ENCODE measurements at places on chromosomes 11 and 22.

DNA sequence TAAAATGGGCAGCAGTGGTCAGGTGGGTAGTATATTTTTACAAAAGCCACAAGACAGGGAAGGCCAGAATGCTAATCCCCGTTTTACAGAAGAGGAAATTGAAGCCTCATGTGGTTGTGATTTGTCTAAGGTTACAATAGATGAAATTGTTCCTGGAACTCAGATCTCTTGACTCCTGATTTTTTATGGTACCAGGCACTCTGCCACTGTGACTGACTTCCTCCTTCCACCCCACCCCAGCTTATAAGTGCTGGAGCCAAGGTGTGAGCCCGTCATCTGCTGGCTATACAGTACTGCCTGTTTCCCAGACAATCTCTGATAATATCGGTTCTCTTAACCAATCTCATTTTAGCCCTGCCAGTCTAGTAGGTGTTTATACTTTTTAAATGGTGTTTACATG, 1.9 kb downstream of the SLC5A1 start:
- no peak for DNase-seq

- DNase-seq: no peak
These were observed 3.8 kb upstream of the TUT1 start for GRCh38 chr11:62595124-62595523.

DNA sequence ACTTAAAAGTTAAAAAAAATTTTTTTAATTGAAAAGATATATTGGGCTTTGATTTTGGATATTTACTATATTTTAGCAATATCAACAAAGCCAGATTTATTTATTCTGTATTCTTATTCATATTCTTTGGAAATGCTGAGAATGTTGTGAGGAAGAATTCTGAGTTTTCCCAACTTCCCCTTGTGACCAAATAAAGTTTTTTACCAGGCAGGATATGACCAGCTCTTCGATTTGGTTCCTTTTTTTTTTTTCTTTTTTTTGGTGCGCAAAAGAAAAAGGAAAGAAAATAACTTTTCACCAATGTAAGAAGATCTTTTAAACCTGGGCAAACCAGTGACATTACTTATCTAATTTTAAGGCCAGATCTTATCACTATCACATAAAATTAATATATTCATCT, 12.9 kb downstream of the TCP11L1 start:
- no peak for DNase-seq

GRCh38 chr22:35896111-35896705, 132.4 kb downstream of the RBFOX2 start:
- no peak for DNase-seq

GRCh38 chr11:17887779-17888178, 125.1 kb downstream of the SERGEF start:
- no peak for DNase-seq

- no peak for DNase-seq
These were observed 16.9 kb downstream of the IL17RA start for GRCh38 chr22:17101475-17102296.

GRCh38 chr11:93573184-93573583, 30.0 kb upstream of the SMCO4 start:
- no peak for DNase-seq

GRCh38 chr11:115065830-115066664, 387.7 kb downstream of the NXPE2 start:
- DNase-seq: no peak

GRCh38 chr11:125941267-125941618, 4.6 kb upstream of the VSIG10L2 start:
- DNase-seq: no peak

DNA sequence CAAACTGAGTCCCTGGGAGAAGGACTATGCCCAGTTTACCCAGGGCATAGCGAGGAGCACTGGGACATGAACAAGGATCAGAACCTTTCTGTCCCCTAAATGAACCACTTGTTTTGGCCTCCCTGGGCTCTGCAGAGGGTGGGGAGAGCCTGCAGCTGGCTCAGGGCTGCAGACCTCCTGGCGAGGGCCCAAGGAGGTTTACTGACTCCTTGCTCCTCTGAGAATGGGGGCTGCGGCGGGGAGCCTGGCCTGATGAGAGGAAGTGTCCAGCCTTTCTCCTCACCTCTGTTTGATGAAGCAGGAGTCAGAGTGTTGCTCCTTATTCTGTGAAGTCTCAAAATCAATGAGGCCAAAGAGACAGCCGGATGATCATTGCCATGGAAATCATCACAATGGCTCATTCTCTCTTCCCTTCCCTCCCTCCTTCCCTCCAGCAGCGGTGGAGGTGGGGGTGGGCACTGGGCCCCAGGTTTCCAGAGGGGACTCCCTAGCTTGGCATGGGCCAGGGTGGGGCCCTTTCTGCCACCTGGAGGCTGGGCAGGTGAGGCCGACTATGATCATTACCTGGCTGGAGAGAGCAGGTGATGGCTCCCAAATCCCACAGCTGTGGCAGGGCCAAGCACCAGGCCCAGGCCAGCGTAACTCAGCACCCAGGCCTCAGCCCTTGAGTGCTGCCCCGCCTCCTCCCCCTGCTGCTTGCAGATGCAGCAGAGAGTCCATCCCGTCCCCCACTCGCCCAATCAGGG, 169.7 kb downstream of the CEP164 start:
- DNase-seq: no peak

- DNase-seq: no peak
These were observed 566 bp downstream of the INTS4 start for GRCh38 chr11:77993902-77994301.

DNA sequence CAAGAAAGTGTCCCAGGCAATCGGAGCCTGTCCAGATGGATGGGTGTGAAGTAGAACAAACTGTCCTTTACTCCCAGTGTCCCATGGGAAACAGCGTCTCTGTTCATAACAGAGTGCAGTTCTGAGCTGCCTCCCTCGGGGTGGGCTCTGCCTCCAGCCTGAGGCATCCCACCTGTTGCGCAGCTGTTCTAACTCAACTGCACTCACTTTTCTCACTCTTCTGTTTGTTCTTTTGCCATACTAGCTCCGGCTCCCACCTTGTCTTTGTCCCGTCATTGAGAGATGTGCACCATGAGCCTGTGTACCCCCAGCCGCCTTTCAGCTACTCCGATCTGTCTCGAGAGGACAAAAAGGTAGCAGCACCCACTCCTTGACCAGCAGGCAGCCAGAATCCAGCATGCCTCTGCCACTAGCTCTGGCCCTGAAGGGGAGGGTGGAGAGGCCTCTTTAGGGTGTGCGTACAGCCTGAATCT, 20.7 kb upstream of the CDC42EP2 start:
- DNase-seq: no peak

DNA sequence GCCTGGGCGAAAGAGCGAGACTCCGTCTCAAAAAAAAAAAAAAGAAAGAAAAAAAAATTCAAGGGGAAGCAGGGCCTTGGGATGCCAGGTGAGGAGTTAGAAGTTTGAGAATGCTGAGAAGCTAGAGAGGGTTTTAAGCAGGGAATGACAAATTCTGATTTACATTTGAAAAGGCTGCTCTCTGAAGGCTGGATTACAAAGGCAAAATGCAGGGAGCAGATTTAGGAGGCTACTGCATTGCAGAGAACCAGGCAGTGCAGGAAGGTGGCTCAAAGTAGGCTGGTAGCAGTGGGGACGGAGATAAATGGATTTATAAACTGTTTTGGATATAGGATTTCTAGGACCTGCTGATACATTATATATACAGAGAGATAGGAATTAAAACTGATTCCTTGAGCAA, 66.6 kb downstream of the KCNC1 start:
- no peak for DNase-seq

- no peak for DNase-seq
These were observed 129.3 kb upstream of the B3GAT1 start for GRCh38 chr11:134541355-134541754.

GRCh38 chr11:106601684-106602297, 416.5 kb downstream of the GUCY1A2 start:
- DNase-seq: no peak

DNA sequence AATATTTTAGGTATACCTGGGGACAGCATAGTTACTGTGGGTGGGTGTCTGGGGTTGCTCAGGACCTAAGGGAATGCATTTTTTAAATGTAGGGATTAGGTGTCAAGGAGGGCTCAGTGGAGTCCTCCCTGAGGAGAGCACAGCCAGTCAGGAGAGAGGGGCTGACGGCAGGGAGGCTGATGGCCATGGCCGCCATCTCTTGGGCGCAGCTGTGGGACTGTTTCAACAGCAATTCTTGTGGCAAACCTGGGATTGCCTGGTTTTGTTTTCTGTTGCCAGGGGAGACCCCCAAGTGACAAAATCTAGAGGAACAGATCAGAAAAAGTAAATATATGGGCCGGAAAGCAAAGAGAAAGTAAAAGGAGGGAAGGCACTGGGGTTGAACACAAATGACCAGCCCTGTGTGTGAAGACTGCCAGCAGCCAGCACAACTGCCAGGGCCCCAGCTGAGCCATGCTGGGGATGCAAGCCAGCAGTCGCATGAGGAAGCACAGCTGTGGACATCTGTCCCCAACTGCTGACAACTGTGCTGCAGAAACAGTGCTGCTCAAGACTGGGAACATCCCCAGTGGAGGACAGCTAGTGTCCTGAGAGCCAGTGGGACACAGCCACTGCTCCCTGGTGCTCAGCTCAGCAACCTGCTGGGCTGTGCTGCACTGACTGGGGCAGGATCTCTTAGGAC, 10.5 kb downstream of the MIF start:
- DNase-seq: no peak

- DNase-seq: no peak
These were observed 54.2 kb downstream of the CNTF start for GRCh38 chr11:58676563-58677135.

- DNase-seq: no peak
These were observed 18.9 kb upstream of the IL17REL start for GRCh38 chr22:50031189-50032091.

DNA sequence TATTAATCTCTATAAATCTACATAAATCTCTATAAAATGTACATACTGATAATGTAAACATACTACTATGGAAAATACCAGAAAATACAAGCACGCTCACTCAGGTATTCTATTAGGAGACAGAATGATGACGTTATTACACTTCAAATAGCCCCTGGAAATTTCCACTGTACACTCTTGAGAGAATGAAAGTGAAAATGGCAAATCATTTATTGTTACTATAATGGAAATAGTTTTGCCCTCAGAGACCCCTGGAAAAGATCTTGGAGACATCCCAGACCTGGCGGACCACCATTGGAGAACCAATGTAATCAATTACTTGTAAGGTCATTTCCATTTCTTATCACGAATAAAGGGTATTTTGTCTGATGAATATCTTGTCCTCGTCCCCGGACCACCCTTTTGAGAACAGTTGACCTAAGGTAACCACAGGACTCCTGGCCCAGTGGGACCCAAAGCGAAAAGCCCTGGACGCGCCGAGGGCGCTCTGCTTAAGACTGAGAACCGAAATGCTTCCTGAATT, 509 bp upstream of the PRRG4 start:
- DNase-seq: no peak

DNA sequence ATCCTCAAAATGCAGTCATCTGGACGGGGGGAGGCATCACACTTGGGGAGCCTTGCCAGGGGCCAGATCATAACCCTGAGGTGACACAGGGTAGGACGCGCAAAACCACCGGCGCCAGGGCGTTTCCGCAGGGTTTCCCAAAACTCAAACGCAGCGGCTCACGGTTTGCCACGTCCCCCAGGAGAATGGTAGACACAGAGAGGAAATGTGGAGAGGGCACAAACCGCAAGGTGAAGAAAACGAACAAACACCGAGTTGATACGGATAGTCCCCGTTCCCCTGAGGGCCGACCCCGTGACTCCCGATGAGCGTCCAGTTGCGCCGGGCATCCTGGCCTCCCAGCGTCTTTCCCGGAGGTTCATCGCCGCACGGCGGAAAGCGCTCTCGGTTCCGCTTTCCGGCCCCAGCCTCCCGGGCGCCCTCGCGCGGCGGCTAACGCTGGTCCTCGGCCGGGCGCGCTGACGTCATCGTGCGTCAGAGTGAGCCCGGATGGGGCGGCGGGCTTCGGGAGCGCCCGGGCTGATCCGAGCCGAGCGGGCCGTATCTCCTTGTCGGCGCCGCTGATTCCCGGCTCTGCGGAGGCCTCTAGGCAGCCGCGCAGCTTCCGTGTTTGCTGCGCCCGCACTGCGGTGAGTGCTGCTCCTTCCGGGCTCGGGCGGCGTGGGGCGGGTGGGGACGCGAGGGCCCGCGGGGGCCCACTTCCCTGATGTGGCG, at the start of gene BIRC2:
BIRC2 (plus strand) TSS at position 467 of the 714 bp plus-strand sequence. CDS start 2,641 bp downstream, outside the sequence.
- DNase-seq: peak; percentile 88

DNA sequence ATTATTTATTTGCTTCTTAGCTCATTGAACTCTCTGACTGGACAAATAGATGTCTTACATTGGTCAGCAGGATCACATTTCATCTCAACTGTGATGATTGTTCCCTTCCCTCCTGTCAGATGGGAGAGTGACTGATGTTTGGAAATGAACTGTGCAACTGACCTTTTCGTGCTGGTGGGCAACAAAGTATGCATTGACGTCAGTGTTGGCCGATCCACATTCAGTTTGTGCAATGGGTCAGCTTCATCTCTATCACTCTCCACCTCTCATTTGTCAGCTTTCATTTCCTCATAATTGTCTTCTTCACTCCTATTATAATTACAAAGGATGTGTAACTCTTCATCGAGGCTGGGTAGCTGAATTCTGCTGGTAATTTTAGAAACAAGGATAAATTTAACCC, 71.3 kb downstream of the PPP2R1B start:
- no peak for DNase-seq

GRCh38 chr11:128575961-128576350, 11.4 kb downstream of the ETS1 start:
- DNase-seq: no peak

DNA sequence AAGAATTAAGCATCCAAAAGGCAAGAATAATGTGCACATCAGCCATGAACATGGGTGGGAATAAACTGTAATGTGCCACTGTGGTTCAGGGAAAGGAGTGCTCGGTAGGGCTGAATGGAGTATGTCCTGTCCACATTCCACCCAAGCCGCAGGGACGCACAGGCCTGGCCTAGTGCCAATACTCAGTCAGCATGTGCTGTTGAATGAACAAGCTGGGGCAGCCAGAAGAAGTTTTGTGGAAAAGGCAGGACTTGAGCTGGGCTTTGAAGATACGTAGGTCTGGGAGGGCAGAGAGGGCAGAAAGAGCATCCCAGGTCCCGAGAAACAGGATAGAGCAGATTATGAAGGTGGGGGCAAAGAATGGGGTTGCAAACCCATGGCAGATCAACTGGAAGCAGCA, 60.0 kb upstream of the PLET1 start:
- DNase-seq: no peak

DNA sequence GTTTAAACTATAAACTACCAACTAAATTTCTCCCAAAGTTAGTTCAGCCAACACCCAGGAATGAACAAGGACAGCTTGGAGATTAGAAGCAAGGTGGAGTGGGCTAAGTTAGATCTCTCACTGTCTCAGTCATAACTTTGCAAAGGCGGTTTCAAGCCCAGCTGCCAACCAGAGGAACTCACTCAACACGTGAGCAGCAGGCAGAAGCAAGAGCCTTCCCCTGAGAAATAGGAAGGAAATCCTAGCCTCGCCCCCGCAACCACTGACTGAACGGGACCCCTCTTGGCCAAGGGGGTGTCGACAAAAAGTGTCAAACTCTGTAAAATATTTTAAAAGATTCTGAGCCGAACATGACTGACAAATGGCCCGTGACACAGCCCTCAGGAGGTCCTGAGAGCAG, 4.4 kb upstream of the KRTAP5-9 start:
- DNase-seq: no peak

DNA sequence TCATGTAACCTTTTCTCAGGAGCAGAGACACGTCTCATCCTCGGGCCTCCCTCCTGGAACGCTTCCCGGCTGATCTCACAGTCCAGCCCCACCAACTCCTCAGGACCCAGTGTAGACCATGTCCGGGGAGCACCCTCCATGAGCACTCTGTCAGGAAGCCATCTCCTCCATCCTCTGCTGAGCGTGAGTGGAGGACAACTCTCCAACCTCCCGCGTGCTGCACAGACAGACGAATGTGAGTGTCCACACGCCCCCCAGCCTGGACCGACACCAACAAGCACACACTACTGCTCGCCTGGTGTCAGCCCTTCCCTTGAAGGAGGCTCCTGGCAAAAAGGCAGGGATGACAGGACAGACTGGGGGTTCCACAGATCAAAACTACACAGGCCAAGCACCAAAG, 86.6 kb downstream of the SHANK2 start:
- no peak for DNase-seq

Measured in stimulated activated CD8-positive, alpha-beta memory T cell treated with anti-CD3 and anti-CD28 coated beads, Interleukin-7, amount 100 ng/mL, for 48 hours (primary cell).